ENCODE measurements at places on chromosomes 11 and 22.

GRCh38 chr22:36386900-36387708 lies 663 bp downstream of the MYH9 start:
- no peak for DNase-seq

GRCh38 chr11:42840860-42841259 lies 470.9 kb upstream of the API5 start:
- no peak for DNase-seq

GRCh38 chr11:41997844-41998401 lies 538.5 kb upstream of the LRRC4C start:
- DNase-seq = no peak

DNA sequence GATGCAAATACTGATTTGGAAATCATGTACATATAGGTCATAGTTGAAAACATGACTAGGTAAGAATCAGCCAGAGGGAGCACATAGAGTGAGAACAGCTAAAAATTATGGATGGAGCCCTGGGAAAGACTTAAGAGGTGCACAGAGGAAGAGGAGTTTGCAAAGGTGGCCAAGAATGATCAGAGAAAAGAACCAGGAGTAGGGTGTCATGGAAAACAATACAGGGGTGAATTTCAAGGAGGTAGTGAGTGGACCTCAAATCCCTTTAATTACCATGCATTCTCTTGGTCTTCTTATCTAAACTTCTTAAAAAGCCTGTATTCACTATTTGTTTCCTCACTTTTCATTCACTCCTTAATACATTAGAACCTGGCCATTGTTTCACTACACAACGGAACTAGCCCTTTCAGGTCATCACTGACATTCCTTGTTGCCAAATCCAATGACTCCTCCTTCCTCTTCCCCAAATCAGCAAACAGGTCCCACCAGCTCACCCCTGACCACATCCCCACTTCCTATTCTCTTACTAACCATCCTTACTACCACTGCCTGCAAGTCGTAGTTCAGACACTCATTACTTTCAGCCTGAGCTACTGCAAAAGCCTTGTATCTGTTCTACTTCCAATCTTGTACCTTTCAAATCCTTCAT lies 22.6 kb downstream of the BUD13 start:
- DNase-seq = no peak

- DNase-seq = no peak
Measured at GRCh38 chr11:128603003-128603696, 15.8 kb upstream of the ETS1 start.

GRCh38 chr11:124760806-124761205 lies 1.3 kb downstream of the ESAM start:
- no peak for DNase-seq

DNA sequence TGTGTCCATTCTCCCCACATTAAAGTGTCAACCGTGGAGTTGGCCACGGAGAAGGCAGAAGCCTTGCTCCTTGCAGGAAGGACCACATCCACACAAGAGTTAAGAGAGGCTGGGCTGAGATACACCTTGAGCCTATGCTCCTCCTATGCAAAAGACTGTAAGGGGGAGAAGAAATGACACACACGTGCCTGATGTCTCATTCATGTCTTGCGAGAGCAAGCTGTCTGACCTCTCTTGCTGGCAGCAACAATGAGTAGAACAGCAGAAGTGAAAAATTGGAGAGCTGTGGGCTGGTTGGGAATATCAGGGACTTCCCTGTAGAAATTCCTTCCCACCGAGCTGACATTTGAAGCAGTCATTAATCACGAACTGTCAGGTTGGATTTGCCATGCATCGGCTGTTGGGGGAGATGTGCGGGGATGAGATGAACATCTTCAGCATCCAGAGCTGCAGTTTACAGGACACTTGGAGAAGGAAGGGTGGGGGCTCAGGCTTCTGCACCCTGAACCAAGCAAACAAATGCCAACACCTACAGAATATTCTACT lies 139.3 kb downstream of the MYO18B start:
- DNase-seq = no peak

- DNase-seq = no peak
Measured at GRCh38 chr11:7927635-7928034, 3.4 kb downstream of the OR10A6 start.

- no peak for DNase-seq
Measured at GRCh38 chr11:36240173-36240572, 49.1 kb downstream of the COMMD9 start.

GRCh38 chr11:12827929-12828812 lies 153.9 kb downstream of the TEAD1 start:
- DNase-seq = no peak

GRCh38 chr11:92386577-92386976 lies 162.0 kb downstream of the FAT3 start:
- no peak for DNase-seq

DNA sequence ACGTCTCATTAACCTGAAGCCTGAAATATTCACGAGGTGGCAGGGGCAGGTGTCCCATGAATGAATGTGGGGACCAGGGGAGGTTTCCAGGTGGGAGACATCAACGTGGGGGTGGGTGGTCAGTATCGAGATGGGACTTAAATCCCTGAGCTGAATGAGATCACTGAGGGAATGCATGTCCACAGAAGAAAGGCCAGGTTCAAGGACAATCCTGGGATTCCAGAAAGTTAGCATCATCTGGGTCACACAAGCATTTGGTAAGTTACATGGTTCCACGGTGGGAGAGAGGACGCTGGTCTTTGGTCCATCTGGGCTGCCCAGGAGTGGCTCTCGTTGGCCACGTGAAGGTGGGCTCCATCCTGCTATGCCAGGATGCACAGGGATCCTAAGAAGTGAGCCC lies 22.7 kb upstream of the CCND1 start:
- no peak for DNase-seq

DNA sequence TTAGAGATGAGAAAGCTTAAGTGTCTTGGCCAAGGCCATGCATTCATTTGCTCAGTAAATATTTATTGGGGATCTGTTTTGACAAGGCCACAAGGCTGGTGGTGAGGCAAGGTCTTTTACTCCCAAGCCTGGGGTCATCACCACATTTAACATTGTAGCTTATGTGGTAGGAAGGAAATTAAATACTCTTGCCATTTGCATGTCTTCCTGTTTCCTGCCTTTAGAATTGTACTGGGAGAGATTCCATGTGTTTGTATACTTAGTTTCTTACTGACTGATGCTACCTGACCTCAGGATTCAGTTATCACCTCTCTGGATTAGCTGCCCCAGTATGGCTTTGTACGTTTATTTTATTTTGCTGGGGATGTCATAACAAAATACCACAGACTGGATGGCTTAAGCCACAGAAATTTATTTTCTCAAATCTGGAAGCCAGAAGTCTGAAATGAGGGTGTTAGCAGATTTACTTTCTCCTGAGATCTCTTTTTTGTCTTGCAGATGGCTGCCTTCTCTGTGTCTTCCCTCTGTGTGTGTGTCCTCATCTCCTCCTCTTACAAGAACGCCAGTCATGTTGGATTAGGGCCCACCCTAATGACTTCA lies 44.8 kb downstream of the SPECC1L start:
- no peak for DNase-seq

- no peak for DNase-seq
Measured at GRCh38 chr11:119993722-119994121, 144.2 kb downstream of the TRIM29 start.

DNA sequence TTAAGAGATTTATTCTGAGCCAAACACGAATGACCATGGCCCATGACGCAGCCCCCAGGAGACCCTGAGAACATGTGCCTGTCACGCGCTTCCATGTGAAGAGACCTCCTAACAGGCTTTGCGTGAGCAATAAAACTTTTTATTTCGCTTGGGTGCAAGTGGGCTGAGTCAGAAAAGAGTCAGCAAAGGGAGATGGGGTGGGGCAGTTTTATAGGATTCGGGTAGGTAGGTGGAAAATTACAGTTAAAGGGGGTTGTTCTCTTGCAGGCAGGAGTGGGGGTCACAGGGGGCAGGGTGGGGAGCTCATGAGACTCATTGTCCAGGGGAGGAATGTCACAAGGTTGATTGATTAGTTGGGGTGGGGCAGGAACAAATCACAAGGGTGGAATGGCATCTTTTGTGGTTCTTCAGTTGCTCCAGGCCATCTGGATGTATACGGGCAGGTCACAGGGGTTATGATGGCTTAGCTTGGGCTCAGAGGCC lies 77.2 kb upstream of the FTH1 start:
- no peak for DNase-seq

DNA sequence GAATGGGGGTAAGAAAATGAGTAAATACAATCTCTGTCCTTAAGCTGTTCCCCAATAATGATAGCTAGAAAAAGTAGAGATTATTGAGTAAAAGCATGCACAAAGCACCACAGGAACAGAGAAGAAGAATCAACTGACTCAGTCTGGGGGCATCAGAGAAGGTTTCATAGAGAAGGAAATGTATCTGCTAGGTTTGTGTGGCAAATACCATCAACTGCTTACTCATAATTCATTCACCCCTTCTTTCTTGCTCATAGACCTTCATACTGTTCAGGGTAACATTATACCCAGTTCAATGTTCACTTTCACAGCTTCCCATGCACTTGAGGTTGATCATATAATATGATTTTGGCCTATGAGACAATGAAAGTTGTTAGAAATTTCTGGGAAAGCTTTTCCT lies 85.2 kb upstream of the SCUBE2 start:
- no peak for DNase-seq

DNA sequence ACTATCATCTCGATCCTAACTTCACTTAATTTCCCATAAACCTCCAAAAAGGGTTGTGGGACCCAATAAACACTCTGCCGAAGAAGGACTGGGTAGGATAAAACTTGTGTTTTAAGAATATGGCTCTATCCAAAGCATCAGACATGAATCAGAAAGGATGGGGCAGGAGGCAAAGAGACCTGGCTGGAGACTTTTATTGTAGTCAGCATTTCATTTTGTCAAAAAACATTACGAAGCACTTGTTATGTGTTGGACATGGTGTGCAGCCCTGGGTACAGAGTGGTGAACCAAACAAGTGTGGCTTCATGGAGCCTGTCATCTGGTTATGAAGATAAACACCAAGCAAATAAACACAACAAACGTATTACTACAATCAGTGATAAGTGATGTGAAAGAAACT lies 17.3 kb downstream of the IL10RA start:
- DNase-seq = no peak

DNA sequence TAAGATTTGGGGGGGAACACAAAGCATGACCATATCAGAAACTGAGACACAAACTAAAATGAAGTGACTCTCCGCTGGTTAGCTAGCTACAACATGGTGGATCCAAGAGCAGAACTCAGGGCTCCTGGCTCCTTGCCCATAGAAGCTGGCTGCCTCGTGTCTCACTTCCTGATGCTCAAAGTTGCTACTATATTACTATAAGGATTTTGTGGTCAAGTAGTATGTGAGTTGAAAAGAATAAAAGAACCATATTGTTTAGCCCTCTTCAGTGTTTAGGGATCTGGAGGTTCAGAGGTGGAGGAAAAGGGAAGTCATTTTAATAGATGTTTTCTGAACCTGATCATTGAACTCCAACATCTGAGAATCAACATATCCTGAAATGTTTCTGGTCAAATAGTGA lies 16.9 kb upstream of the SIK2 start:
- DNase-seq = no peak

- no peak for DNase-seq
Measured at GRCh38 chr11:2390725-2391151, 9.8 kb upstream of the TSSC4 start.

DNA sequence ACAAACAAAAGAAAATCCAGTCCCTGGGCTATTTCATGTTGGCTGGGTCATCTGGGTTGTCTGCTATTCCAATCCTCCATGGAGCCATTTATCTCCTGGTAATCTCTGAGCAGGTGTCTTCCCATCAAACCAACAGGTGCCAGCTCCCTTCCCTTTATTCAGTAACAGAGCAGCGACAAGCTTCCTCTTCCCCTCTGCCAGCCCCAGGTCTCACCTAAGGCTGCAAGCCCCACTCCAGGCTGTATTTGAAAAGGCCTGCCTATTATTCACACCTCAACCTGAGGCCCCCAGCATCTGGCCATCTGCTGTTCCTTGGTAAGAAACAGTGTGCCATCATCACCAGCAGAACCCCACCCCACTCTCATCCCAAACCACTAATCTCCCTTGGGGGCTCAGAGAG lies 436.2 kb downstream of the BUD13 start:
- no peak for DNase-seq

- no peak for DNase-seq
Measured at GRCh38 chr22:22720201-22720723, 75.8 kb downstream of the GGTLC2 start.

GRCh38 chr11:28636033-28636432 lies 527.8 kb downstream of the METTL15 start:
- DNase-seq = no peak

DNA sequence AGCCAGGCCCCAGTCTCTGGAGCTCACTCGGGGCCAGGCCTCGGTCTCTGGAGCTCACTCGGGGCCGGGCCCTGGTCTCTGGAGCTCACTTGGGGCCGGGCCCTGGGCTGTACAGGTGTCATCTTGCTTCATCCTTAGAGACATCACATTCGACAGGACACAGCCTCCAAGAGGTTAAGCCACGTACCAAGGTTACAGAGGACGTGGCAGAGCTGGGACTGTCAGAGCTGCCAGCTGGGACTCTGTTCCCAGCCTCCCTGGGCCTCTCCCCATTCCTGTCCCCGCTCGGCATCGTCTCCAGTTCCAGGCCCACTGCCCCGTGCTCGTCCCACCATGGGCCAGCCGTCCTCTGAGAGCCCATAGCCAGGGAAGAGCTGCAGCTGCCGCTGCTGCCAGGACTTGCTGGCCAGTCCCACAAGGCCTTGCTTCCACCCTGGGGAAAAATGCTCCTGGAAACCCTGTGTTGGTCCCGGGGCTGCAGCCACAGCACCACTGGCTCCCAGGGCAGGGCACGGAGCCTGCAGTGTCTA lies 19.6 kb downstream of the CABP7 start:
- DNase-seq = no peak

DNA sequence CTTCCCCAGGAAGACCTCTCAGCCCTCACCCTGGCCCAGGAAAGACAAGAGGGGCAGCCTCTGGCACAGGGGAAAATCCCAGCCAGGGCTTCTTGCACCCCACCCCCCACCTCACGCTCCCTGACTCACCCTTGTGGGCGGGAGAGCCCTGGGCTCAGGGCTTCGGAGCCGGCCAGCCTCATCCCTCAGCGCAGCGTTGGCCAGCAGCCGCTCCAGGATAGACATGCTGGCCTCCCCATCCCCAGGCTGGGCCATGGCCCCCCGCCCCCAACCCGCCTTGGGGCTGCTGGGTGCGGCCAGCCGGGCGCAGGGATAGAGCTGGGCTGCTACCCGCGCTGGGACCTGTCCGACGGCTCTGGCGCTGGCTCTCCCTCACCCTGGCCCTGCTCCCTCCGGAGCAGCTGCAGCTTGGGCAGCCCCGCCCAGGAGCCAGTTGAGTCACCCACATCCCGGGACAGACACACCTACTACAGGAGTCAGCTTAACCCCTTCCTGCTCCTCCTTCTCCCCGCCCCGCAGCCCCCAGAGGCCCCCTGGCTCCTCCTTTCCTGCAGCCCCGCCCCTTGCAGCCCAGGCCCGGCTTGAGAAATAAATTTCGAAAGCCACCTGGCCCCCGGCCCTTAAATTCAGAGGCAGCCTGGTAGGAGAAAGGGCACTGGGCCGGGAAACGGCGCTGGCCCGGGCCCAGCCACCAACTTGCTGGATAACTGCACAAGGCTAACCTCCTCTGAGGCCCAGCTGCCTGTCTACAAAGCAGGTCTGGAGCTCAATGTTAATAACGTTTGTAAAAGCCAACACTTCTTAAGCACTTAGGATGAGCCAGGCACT lies 13.4 kb downstream of the TNKS1BP1 start:
- DNase-seq = peak; percentile 40

All from esophagus squamous epithelium (tissue), 5 donors.